ENCODE measurements at places on chromosomes 3 and 15.

GRCh38 chr3:38274864-38275649, 7.0 kb upstream of the SLC22A14 start:
- no peak for DNase-seq

- no peak for DNase-seq
Observed at GRCh38 chr3:43629741-43630140, 7.9 kb upstream of the ANO10 start.

GRCh38 chr15:79339588-79340314, 28.8 kb downstream of the TMED3 start:
- peak; percentile 1 for DNase-seq

GRCh38 chr3:175270866-175271265, 411.7 kb downstream of the NAALADL2 start:
- DNase-seq = no peak

DNA sequence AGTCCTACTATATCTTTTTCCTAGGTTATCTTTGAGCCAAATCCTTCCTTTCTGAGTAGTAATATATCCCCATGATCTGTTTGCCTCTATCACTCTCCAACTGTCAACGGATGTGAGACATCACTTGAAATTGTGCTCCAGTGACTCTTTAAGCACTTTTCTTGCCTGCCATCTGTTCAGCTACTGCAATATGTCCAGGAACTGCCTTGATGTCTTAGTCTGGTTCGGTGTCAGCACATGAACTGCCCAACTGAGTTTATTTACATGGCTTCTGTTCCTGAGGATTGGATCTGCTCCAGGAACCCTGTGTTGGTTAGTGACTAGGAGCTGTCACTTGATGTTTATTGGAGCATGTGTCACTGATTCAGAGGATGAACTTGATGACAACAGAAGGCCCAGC, 116.5 kb downstream of the SLC9A9 start:
- no peak for DNase-seq

- DNase-seq = no peak
Observed at GRCh38 chr3:195467641-195468390, 25.0 kb upstream of the ACAP2 start.

DNA sequence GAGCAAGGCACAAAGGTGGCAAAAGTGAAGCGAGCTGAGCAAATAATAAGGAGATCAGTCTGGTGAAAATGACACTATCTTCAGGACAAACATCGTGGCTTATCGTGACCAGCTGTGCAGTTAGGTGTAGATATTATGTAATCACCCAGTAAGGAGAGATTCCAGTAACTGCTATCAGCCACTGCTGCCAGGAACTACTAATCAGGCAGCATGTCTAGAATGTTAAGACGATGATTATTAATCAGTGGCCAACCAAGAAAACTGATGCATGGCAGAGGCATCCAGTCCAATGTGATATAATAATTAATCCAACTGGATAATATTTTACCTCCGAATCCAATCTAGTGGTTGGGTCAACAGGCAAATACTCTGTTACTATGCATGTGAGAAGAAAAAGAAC, 252.7 kb upstream of the ZPLD1 start:
- DNase-seq = no peak

DNA sequence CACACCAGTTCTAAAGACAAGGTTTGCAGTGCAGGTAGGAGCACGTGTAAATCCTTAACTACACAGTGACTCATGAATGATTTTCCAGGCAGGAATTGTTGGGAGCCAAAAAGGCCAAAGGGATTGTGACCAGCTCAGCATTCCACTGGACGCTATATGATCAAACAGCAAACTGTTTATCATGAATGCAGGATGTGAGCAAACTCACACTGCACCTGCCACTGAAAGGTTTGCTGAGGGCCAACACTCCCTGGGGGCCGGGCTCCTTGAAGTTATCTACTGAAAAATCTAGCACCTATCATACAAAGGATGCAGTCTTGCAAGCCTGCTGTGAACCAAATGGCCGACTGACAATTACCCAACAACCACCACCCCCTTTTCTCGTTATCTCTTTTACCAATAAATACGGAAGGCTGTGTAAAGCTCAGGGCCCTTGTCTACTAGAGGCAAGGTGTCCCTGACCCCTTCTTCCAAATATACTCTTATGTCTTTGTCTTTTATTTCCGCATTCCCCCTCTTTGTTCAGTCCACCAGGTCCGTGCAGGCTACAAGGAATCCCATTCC, 11.5 kb upstream of the DNASE1L3 start:
- no peak for DNase-seq

DNA sequence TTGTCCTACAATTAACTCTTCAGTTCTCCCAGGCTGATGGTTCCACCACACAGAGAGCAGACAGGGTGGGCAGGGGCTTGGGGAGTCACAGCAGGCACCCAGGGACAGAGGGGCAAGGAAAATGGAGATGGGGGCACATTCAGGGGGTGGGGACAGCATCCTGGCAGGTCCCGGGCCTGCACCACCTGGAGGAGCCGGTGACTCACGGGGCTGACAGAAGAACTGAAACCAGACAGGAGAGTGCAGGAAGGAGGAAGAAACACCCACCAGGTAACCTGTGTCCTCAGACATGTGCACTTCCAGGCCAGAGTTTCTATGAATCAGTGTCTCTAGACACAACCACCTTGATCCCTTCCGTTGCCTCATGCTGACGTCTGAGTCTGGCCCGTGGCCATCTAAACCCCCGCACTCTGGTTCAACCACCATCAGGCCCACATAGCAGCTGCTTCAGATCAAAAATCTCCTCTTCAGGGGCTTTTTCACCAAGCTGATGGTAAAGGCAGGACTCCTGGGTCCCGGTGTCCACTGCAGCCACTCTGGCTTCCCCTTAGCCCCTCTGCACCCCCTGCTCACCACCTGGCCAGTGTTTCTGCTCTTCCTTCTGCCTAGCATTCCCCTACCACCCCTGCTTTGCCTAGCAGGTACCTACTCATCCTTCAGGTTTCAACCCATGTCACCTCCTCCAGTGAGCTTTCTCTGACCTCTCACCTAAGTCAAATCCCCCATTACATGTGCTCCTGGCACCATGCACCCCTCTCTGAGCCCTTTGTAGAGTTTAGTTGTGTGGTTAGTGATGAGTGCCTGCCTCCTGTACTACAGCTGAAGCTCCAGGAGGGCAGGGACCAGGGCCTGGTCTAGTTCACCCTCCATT, 16.5 kb upstream of the CYP11A1 start:
- DNase-seq = no peak

- no peak for DNase-seq
Observed at GRCh38 chr3:169660709-169661360, 2.7 kb downstream of the MECOM start.

DNA sequence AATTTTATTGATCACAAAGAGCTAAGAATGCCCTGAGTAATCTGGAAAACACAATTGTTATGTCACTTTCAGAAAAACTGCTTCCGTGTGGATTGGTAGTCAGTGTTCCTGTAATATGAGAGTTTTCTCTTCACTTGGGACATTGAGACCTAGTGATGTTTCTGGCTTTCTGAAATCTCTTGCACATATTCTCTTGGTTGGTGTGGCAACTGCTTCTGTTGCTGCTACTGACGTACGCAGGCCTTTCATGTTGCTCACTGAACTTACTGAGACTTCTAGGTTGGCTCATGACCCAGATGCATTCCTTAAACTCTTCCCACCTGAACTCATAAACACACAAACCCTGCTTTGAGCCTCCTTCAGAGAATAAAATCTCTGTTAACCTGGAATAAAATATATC, 175.0 kb upstream of the PFN2 start:
- no peak for DNase-seq

DNA sequence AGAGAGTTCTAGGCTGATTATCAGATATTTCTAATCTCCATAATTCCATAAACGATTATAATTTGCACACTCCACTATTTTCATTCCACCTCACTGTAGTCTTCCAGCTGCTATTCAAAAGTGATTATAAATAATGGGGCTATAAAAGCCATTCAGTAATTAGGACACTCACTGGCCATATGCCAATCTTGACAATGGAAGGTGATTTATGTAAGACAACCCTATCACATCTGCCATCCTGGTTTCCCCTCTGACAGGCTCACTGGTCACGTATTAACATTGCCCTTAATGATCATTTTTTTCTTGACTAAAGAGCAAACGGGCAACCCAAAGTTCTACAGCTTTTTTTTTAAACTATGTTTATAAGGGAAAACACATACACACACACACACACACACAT, 402.4 kb downstream of the MAGI1 start:
- DNase-seq = peak; percentile 70

GRCh38 chr3:13495351-13495813, 15.3 kb downstream of the HDAC11 start:
- DNase-seq = no peak

DNA sequence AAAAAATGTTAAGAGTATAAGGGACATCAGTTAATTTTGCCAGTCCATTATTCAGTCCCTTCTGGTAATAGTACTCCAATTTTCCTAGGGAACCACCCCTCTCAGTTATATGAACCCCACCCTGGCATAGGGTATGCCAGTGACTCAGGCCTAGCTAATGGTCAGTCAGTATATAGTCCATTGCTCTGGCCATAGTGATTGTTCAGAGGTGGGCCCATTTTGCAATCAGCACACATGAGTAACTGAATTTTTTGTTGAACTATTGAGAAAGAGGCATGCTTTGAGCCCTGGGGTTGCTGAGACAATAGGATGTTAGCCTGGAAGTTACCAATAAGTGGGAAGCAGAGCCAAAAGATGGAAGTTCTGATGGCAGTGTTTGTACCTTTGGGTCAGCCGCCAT, 4.1 kb downstream of the LRCH3 start:
- DNase-seq = no peak

- no peak for DNase-seq
Observed at GRCh38 chr3:14933820-14934425, 13.5 kb upstream of the NR2C2 start.

GRCh38 chr3:158420654-158421396, 150.2 kb upstream of the MLF1 start:
- DNase-seq = no peak

DNA sequence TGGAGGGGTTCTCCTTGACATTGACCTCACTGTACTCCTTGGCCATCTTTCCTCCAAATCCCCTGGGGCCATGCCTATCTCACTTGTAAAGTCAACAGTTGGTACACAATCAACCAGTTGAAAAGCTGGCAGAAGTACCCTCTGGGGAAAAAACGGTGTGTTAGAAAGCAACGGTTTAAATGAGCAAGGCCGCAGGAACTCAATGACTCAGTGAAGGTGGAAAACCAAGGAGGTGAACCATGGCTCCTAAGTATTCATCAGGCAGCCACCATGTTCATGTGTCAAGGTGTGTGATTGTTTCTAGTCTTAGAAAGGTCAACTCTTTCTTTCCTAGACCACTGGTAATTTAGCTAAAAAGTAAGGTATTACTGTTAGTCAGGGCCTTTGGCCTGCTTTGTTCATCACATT, 130.9 kb upstream of the SATB1 start:
- no peak for DNase-seq

GRCh38 chr3:166195808-166196207, 358.6 kb upstream of the BCHE start:
- no peak for DNase-seq

GRCh38 chr3:134066158-134066541, 36.4 kb upstream of the SLCO2A1 start:
- no peak for DNase-seq

DNA sequence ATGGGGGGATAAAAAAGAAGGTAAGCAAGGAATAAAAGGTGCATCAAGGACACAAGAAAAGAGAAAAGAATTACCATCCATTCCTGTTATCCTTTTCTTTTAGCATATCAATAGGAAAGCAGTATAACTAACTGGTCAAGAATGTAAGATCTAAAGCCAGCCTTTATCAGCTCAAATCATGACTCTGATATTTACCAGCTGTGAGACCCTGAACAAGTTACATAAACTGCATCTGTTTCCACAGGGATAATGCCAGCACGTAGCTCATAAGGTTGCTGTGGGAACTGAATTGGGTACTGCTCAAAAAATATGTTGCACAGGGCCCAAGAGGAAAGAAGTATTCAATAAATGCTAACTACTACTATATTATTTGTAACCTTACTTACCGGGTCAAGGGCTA, 1092.2 kb upstream of the CFAP20DC start:
- no peak for DNase-seq

DNA sequence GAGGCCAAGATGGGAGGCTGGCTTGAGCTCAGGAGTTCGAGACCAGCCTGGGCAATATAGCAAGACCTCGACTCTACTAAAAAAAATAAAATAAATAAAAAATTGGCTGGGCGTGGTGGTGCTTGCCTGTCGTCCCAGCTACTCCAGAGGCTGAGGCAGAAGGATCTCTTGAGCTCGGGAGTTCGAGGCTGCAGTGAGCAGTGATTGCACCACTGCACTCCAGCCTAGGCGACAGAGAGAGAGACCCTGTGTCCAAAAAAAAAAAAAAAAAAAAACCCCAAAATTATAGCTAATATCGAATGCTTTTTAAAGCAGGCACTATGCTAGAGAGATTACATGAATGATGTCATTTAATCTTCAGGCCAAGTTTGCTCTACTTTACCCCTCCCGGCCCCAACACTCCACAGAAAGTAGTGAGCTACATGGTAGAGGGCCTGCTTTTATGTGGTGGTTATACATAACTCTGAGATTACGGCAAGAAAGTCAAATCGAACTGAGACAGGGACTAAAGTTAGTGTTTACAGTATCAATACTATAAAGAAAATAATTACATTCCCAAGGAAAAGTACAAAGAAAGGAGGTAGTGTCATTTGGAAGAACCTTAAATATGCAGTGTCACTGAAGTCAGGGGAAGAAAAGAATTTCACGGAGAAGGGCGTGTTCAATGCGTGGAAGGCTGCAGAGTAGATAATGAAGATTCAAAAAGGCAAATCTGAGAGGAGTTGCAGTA, 1.1 kb downstream of the ADPGK start:
- no peak for DNase-seq

DNA sequence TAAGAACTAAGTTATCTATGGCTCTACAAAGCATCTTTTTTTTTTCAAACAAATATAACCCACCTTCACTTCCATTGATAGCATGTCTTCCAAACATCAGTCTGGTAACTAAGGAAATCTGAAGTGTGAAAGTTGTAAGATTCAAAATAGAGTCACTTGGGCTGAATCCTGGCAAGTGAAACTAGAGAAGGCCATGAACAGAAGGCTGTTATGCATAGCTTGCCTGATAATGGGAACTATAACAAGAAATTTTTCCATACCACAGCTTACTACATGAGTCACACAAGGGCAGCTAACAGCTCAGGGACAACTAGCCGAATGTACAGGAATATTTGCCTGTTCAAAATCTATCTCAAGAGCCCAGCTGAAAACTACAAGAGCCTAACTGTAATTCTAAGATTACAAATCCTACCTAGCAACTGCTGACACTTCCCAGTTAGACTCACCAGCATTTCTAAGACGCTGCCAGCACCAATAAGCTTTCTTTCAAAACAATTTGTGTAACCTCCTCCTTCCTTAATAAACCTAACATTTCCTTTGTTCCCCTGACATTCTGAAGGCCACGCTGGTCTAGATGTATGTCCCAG, 1066.5 kb downstream of the PLOD2 start:
- peak; percentile 20 for DNase-seq

DNA sequence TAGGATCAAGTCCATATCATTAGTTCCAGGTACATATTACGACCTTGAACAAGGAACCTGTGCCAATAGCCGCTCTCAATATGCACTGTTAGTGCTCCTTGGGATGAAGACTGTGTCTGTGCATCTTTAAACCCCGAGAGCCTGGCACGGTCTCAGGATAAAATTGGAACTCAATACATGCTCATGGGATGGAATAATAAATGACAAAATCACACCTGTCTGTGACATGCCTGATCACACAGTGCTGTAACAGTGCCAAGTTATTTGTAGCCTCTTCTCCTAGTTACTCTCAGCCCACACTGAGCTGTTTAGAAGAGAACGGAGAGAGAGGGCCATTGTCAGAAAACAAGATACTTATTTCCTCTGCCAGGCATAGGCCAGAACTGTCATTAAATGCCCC, 82.2 kb downstream of the SSR3 start:
- DNase-seq = no peak

- DNase-seq = no peak
Observed at GRCh38 chr3:65210026-65210814, 522.4 kb upstream of the ADAMTS9 start.

All from NCI-H1436 (cell line).